Activated naive CD4-positive, alpha-beta T cell treated with Interleukin-2 at 50 U/mL for 16 hours (primary cell): ENCODE measurements at places on chromosomes 11 and 22.

DNA sequence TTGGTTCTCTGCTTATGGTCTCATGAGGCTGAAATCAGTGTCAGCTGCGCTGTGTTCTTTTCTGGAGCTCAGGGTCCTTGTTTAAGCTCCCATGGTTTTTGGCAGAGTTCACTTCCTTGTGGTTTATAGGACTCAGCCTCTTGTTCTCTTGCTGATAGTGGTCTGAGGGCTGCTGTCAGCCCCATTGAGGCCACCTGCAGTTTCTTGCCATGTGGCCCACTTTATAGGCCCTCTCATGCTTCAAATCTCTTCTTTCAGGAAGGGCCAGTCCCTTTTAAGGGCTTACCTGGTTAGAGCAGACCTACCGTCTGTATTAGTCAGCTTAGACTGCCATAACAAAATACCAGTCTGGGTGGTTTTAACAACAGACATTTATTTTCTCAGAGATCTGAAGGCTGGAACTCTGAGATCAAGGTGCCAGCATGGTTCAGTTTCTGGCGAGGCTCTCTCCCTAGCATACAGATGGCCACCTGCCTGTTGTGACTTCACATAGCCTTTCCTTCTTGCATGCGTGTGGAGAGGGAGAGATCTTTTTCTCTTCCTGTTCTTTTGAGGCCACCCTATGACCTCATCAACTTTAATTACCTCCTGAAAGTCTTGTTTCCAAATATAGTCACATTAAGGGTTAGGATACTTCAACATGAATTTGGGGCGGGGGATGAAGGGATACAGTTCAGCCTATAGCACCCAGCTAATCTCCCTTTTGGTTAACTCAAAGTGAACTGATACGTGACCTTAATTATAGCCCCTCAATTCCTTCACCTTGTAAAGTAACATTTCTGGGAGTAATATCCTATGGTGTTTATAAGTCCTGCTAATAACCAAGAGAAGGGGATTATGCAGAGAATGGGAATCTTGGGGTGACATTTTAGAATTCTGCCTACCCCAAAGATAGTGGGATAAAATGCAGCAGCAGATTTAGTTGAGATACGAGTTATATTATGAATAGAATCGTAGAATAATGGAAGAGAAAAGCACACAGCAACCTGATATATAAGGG, 131.8 kb downstream of the UVRAG start:
- no peak for DNase-seq

DNA sequence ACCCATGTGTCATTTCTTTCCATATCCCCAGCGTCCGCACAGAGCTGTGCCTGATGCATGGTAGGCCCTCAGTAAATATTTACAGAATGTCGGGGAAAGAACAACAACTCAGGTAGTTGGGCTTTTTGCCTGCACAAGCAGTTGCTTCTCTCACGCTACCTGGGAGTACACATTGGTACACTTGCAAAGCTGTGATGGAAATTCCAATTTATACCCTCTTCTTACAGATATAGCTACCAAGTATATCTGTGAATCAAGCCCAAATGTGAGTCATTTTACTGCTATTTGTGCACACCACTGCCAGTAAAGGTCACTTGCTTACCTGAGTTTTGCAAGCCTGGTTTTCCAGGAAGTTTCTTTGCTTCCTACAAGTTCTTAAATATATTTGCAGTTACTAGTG, 333.0 kb upstream of the NARS2 start:
- DNase-seq, result no peak

- no peak for DNase-seq
Observed at GRCh38 chr11:25211635-25212254, 714.9 kb downstream of the LUZP2 start.

DNA sequence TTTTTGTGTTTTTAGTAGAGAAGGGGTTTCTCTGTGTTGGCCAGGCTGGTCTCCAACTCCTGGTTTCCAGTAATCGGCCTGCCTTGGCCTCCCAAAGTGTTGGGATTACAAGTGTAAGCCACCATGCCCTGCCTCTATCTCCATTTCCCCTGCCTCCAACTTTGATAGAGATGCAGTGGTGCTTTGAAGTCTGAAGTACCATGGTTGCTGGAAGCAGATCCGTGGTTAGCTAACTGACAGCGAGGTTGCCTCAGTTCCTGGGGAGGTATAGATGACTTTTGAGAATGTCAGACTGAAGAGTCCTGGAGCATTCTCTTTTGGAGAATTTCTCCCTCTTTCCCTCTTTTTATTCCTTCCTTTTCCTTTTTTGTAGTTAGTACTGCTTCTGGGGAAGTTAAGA, 111.5 kb upstream of the RRM1 start:
- DNase-seq, result no peak

GRCh38 chr22:27749597-27750225, 51.8 kb downstream of the MN1 start:
- DNase-seq, result no peak

DNA sequence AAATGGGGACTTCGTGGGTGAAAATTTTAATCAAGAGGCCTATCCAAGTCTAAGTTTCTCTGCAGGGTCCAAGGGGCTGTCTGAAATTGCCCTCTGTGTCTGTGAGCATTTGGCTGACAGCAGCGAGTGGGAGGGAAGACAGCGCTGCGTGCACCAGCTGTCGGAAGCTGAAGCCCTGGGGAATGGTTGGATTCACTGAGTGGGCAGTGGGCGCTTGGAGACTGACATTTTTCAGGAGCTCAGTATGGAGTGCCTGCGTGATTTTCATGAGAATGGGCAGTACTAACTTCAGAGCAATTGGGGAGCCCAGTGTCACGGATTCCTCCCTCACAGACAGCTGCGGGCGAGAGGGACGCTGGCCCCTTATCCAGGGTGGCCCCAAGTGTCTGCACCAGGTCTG, 388.8 kb upstream of the B3GAT1 start:
- DNase-seq, result no peak

DNA sequence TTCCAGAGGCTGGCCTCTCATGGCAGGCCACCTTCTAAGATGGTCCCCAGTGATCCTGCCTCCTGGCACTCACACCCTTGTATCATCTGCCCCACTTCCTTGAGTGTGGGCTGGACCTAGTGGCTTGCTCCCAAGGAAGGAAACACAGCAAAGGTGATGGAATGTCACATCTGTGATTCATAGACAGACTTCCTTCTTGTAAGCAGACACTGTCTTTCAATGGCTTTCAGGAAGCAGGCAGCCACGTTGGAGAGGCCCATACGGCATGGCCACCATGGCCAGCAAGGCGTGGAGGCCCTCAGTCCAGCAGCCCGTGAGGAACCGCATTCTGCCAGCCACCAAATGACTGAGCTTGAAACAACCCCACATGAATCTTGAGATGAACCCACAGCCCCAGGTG, 11.3 kb downstream of the LMO1 start:
- DNase-seq, result no peak

DNA sequence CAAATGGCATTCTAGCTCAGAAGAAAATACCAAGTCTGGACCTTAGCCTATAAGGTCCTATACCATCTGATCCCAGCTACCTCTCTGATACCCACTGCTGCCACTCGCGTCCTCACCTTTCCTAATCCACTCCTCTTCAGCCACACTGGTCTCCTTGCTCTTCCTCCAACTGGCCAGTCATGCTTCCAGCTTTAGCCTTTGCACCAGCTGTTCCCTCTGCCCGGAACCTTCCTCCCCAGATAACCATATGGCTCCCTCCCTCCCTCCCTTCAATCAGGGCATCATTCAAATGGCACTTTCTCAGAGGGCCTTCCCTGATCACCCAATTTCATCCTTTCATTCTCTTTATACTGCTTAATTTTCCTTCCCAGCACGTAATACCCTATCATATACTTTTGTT, 67.9 kb downstream of the KCNC1 start:
- no peak for DNase-seq

DNA sequence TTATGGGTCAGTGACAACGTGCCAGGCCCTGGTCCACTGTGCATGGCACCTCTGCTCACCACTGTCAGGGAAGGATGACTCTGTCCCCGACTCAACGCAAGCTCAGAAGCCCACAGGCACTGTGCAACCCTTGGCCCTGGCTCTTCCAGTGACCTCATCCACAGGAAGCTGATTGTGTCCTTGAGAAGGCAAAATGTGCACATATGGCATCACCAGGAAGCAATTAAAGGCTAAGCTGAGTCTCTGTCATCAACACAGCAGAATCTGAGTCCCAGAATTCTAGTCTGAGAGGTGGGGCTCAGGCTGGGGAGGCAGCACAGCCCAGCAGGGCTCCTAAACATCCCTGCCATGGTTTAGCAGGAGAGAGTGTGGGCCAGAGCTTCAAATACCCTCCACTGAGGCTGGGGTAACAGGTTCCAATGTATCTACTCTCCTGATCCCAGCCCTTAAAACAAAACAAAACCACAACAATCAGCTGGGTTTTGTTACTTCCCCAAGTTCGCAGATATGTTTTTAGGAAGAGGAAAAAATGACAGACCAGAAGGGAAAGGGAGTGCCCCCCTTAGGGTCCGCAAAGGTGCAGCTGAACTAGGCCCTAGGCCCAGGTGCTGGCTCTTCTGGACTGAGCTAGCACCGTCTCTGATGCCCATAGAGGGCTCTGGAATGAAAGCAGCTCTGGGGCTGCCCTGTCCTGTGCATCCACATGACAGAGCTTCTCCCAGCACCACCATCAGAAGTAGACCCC, 33.5 kb upstream of the GNAZ start:
- DNase-seq, result no peak

DNA sequence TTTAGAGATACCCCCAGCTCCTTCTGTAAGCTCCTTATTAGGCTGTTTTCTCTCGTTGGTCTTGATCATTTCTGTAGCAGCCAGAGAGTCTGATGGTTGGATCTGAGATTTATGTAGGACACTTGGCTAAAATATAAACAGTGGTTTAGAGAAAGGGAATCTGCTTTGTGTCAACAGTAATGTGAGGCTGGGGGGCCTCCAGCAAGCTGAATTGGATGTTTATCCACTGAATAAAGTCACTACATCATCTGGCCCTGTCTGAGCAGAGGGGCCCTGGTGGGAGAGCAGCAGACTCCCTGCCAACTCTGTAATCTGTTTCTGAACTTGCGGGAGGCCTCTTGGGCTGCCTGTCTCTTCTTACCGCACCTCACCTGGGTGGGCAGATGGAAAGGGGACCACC, 328.5 kb upstream of the PLET1 start:
- DNase-seq, result no peak

DNA sequence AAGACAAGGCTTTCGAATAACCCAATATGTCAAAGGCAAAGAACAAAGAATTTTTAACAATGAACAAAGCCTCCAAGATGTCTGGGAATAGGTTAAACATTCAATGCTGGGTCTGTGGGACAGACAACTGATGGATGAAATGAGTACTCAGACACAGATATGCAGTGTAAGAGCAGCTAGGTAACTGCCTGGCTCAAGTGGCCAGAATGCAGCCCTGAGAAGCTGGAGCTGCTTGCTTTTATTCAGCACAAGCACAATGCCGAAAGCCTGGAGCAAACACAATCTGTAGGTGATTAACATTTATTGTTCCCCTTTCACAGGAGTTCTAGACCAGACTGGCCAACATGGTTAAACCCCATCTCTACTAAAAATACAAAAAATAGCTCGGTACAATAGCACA, 24.0 kb downstream of the GLYAT start:
- no peak for DNase-seq

DNA sequence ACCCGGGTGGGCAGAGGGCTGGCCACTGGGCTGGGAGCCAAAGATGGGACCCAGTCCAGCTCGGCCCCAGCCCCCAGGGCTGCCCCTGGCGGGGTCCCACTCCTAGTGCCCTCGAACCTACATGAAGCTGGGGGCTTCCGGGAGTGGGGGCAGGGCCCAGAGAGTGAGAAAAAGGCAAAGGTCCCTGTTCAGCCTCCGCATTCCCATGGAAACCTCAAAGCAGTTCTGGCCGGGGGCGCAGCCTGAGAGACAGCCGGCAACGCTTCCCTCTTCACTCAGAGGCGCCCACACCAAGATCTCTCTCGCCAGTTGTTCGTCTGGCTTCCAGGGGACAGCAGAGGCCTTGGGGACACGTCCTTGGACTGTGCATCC, 22.4 kb upstream of the ARHGAP8 start:
- DNase-seq, result no peak

GRCh38 chr11:63560506-63561180, 2.5 kb downstream of the PLAAT2 start:
- no peak for DNase-seq

DNA sequence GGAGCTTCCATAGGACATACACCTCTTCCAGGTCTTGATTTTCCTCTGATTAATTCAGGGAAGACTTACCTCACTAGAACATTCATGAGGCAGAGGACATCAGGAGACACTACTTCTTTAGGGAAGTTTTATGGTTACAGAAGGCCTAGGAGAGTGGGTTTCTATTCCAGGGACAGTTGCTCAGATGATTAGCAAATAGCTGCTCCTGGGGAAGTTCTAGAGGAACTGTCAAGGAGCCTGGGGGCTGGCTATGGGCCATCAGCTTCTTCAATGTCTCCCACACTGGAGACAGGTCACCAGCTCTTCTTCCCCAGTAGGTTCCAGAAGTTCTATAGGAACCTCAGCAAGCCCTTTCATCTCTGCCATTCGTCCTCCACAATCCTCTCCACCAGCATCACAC, 11.5 kb upstream of the OR10A5 start:
- no peak for DNase-seq

GRCh38 chr11:104206936-104207335, 43.0 kb upstream of the PDGFD start:
- DNase-seq, result no peak

DNA sequence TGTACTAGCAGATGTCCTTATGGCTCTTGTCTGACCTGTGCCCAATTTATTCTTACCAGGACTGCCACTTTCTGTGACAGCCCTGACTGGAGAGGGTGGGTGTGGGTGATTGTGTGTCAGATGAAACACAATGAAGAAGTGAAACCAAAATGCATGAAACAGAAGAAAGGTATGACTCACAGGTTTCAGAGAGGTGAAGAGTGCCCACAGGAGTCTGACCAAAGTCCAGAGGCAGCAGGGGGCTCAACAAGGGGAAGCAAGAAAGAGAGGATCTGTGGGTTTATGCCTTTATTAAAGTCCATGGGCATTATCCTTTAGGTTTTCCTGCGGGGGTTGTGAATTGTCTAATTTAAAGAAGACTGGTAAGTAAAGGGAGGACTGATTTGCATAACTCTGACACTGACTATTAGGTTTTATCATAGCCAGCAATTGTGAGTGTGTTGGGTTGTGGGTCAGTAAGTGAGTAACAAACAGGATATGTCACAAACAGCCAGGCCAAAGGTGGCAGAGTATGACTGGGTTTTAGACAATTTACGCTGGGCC, 3.9 kb upstream of the OR4C6 start:
- DNase-seq, result no peak

- DNase-seq, result no peak
Observed at GRCh38 chr11:26522912-26523610, 49.0 kb downstream of the MUC15 start.

DNA sequence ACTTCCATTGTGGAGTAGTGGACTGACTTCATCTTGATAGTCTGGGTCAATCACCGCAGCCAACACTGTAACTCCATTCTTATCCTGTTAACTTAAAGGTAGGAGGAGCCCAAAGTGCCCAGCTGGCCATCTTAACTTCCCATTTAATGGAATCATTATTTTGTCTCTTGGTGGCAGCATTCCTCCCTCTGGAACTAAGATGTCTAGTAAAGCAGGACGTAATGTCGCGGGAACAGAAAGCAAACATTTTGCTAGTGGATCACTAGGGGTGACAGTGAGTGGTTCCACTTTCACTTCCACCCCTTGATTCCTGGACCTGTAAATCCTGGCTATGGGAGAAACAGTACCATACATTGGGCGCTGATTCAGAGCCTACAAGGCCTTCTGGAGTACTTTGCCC, 71.4 kb downstream of the GAB4 start:
- DNase-seq, result no peak
